ENCODE measurements at places on chromosomes 5 and 9.

DNA sequence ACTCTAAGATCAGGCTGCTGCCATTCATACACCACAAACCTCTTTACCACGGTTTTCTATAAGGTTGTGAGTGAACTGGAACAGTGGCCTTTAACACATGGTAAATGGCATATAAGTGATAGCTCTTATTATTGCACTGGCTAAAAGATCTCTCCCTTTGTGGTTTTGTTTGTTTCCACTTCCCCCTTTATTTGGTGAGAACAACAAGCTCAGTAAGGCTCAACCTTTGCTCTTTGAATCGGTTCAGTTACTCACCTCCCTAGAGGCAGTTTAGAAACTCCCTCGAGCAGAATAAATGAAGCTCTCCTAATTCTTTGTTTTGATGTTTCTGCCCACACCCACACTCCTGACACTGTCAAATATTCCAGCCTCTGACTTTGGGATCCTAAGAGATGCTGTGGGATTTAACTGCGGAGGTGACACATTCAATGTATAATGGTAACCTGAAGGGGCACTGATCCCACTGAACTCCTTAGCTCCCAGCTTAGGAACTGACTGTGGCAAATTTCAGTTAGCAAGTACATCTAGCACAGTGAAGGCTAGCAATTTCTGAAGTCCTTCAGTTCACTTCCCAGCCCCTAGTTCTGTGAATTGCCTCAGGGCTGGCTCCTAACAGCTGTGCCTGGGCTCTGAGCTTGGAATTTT, 22.5 kb upstream of the RAD23B start:
- peak; percentile 79 for DNase-seq

DNA sequence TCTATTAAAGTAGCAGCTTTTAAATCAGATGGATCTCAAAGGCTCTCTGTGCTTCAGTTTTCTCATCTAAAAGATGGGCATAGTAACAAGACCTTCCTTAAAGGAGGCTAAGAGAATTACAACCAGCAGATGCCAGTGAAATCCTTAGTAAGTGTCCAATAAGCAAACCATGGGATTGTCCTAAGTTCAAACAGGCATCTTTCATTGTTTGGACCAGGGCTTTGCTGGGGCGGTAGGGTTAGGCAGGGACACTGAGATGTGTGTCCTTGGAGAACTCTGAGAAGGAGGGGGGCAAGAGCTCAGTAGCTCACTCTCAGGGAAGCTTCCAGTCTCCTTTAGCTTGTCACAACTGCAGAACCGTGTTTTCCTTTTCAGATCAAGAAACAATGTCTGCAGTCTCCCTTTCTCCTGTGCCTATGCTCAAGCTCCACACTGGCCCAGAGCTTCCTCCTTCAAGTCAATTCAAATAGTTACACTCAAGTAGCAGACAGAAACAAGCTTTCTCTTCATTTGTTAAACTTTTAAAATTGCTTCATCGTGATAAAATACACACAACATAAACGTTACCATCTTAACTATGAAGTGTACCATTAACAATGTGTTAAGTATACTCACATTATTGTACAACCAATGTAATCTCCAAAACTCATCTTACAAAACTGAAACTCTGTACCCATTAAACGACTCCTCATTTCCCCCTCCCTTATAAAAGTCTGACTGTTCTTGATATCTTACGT, 216.2 kb downstream of the PIK3R1 start:
- no peak for DNase-seq

DNA sequence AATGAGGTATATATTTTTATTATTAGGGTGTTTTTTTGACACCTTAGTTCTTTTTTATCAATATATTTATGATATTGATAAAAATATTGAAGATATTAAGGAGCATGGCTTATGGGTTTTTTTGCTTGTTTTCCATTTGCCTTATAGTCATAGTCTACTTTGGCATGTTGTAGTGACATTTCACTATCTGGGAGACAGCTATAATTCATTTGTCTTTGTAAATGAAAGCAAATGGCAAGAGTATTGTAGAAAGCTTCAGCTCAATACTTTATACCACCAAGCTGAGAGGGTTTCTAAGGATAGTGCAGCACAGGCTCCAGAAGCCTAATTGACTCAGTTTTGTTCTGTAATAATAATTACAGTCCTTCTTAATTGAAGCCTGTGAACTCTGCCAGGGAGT, 1182.3 kb downstream of the EFNA5 start:
- no peak for DNase-seq

DNA sequence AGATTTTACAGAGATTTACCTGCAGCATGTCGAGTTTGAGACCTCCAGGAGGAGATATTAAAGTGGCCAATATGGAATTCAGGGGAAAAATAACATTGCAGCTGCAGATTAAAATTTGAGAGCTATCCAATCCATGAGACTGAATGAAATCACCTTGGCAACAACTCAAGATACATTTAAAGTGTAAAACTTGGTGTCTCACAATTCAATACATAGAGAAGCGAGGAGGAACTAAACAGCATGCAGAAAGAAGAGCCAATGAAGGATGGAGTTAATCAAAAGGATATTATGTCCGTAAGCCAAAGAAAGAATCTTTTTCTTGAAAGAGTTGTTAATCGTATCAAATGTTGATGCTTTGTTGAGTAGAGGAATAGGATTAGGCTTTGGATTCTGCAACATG, 455.1 kb downstream of the CDH18 start:
- no peak for DNase-seq

- no peak for DNase-seq
Measured at GRCh38 chr5:103410172-103410571, 151.6 kb downstream of the MACIR start.

DNA sequence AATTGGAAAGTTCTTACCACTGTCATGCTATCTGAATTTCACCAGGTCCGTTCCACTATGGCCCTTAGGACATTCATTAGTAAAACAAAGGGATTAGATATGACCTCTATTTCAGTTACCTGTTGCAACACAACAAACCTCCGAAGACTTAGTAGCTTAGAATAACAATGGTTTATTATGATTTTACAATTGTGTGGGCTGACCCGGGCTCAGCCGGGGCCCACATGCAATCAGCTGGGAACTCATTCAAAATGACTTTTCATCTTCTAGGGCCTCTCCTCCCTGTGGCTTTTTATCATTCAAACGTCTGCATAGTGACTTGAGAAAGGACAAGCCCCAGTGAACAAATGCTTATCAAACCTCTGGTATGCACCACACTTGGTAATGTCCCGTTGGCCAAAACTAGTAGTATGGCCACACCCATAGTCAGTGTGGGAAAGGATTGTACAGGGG, 2.3 kb upstream of the FBXW11 start:
- DNase-seq = no peak

DNA sequence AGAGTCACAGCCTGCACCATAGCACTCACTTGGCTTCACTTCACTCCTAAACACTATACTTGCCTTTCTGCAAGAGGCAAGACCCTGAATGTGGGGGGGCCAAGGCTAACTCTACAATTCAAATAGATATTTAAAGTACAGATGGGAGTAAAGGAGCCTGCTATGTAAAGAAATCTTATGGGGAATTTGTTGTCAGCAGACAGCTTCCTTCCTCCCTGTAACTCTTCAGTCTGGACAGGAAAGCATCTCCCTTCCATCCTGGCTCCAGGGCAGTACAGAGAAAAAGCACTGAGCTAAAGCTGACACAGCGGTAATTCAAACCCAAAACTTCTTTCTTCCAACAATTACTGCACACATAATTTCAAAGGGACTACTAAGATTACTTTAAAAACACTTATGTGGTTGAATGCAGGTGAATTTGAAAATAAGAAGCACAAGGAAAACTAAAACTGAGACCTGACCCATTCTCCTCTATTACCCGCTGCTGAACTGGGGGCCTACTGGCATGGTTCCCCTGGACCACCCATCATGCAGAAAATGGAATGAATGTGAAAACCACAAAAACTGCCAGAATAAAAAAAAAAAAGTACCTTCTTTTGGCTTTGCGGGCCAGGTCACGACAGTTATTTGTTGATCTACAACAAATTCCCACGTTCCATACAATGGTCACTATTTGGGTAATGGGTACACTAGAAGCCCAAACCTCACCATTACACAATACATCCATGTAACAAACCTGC, 13.4 kb downstream of the VDAC1 start:
- no peak for DNase-seq

- no peak for DNase-seq
Measured at GRCh38 chr9:111037708-111038330, 451 bp downstream of the LPAR1 start.
